Dermis microvascular lymphatic vessel endothelial cell (primary cell): ENCODE measurements at places on chromosomes 12 and 14.
A peak's percentile ranks its signal among the peaks of the same experiment; 100 is the strongest.

DNA sequence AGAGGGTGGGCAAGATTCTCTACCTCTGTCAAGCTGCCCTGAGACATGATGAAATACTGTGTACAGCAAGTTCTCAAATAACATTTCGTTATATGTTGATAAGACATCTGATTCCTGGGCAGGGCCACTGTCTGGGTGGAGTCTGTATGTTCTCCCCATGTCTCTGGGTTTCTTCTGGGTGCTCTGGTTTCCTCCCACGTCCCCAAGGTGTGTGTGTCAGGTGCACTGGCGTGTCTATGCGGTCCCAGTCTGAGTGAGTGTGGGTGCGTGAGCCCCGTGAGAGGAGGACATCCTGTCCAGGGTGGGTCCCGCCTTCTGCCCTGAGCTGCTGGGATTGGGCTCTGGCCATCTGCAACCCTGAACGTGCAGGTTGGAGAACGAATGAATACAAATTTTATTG, 29.6 kb downstream of the KCTD10 start:
- DNase-seq = no peak

DNA sequence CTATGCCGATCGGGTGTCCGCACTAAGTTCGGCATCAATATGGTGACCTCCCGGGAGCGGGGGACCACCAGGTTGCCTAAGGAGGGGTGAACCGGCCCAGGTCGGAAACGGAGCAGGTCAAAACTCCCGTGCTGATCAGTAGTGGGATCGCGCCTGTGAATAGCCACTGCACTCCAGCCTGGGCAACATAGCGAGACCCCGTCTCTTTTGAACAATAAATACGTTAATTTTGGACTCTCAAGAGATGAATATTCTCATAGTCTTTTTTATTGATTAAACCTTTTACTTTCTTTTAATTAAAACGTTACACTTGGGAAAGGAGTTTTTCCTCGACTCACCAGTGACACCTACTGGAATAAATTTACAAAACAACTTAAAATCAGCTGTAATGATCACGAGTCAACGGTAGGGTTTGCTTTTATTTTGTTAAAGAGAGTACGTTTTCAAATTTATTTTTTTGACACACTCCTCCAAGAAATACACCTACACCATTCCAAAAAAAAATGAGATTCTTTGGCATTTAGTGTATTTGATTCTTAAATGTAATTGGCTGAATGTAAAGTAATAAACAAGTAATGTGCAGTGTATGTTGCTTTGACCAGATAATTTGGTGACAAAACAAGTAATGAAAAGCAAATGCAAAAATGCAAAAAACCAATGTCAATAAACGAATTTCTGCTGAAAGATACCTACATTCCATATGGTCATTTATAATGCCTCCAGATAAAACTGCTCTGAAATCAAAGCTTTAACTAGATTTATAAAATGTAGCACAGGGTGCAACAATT, 687 bp upstream of the RPS29 start:
- DNase-seq = peak; percentile 74

DNA sequence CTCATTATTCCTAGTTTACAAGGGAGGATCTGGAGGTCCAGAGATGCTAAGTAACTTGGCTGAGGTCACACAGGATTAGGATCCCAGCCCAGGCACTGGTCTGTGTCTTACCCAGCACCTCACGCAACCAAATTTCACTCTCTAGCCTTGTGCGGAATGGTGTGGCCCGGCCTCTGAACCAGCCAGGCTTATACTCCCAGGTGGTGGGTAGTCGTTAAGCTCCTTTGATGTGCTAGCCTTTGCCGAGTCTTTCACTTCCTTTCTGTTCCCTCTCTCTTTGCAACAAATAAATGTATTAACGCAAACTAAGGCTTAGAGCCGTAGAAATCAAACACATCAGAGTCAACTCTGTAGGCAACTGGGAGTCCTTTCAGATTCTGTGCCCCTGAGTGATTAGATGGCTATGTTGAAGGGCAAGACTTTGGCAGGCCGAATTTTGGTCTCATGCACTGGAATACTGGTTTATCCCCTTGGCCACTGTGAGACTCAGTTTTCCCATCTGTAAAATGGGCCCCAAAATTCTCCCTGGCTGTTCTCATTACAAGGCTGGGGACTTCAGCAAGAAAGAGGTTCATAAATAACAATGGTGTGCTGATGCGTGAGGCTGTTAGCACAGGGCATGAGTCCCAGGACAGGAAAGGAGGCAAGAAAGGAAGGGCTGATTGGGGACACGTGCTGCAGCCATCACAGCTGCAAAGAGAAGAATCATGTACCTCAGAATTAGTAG, 126.3 kb downstream of the AACS start:
- no peak for DNase-seq

- no peak for DNase-seq
Measured at GRCh38 chr12:45547822-45548221, 181.7 kb upstream of the ARID2 start.

DNA sequence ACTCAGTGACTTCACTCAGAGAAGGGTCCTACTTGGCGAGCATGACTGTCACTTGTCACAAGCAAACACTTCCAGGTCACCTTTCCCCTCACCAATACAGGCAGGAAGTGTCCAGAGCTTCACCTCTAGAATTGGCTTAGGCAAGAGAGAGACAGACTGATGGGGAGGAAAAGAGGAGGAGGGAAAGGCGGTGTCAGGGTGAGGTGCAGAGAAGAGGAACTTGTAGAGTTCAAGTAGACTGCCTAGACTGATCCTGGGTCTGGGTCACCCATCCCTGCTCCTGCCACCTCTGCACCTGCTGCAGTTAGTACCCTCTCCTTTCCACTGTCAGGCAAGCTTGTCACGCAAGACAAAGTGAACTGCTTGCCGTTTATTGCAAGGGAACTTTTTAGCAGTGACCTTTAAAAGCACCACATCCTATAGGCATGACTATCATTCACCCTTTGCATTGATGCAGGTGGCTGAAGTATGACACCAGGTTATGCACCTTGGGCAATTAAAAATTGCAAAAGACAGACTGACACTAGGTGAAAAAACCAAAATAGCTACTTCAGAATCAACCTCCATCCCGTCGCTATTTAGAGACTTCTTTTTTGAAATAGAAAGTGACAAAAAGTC, 292.4 kb downstream of the SYT1 start:
- DNase-seq = no peak

DNA sequence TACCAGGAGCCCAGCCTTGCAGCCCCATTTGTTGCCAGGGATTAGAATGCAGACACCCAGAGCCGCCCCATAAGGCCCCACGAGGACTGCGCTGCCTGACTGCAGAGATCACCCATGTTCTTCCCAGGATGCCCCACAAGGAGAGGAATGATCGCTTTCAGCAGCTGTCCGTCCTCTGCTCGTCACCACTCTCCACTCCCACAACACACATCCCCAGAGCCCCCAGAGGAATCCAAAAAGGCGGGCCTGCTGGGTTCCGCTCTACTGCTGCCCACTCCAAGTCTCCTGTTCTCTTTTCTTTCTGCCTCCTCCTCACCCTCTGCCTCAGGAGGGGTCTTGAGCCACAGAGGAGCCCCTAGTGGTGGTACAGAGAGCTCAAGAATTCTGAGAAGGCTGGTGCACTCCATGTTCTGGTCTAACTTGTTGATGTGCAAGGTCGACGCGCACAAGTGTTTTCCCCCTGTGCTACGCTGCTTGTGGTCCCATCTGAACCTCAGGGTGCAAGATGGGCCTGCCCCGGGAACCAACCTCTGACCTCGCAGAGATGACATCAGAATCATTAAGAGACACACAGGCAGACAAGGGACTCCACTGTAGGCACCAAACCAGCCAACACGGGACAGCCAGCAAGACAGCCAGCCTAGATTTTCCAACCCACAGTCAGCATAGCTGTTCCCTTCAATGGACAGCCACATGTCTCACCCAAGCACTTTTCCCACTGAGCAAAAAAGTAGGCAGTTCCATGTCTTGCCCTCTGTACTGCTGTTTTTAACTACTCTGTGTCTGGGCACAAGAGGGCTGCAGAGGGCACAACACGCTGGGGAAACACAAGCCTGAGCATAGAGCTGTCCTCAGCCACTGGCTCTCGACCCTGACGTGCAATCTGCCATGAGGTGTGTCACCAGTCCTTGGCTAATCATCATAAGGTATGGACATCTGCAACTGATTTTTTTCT, 29.9 kb downstream of the PXN start:
- peak; percentile 40 for DNase-seq

DNA sequence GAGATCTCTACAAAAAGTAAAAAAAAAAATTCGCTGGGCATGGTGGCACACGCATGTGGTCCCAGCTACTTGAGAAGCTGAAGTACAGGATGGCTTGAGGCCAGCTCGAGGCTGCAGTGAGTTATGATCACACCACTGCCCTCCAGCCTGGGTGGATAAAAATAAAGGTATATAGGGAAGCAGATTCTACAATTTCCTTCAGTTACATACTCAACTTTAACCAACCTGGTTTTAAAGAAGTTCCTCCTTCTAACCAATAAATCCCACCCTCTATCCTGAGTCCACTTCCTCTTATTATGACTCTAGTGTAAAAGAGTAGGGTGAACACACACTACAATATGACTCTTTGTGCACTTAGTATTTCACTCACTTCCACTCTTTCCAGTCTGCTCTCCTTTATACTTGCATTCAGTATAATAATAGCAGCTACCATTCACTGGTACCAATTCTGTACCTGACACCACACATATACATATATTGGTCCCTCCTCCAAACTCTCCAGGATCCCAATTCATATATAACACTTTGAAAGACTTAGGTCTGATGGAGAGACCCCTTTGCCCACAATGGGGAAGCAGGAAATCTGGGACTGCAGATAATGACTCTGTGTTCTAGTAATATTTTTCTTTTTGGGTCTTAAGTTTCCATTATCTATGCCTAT, 2.3 kb downstream of the ARF3 start:
- no peak for DNase-seq

DNA sequence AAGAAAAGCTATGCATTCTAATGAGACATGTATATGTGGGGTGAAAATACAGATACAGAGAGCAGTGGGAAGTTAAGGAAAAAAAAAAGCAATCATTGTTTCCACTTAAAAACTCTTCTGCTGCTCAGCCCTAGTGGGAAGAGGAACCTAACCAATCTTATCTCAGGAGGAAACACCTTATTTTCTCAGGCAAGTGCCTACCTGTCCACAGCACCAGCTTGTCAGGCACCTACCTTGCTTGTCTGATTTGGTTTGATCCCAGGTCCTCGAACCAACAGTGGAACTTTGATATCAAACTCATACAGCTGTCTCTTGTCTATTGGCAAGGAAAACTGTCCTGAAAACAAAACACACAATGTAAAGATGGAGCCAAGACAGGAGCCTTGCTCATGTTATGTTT, 22.4 kb downstream of the GNS start:
- DNase-seq = no peak

GRCh38 chr12:65948320-65949008, 124.2 kb downstream of the HMGA2 start:
- peak; percentile 100 for DNase-seq

GRCh38 chr14:102500158-102500662, 9.4 kb downstream of the ANKRD9 start:
- peak; percentile 60 for DNase-seq

DNA sequence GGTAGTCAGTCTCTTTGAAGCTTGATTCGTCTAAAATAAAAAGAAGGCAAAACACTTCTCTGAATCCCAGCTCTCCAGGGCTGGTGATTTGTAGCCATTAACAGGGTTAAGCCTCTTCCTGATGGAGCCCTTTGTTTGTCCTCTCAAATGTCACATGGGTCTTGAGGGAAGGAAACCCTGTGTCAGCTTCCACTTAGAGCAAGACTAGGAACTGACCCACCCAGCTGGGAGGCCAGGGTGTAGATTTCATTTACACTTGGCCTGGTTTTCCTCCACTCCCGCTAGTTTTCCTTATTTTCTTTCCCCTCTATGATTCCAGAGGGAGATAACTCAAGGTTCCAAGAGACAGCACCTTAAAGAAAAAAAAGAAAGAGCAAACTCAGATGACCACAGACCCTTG, 230.5 kb upstream of the EGLN3 start:
- no peak for DNase-seq

GRCh38 chr12:120121766-120122293, 5.3 kb upstream of the RAB35 start:
- no peak for DNase-seq

DNA sequence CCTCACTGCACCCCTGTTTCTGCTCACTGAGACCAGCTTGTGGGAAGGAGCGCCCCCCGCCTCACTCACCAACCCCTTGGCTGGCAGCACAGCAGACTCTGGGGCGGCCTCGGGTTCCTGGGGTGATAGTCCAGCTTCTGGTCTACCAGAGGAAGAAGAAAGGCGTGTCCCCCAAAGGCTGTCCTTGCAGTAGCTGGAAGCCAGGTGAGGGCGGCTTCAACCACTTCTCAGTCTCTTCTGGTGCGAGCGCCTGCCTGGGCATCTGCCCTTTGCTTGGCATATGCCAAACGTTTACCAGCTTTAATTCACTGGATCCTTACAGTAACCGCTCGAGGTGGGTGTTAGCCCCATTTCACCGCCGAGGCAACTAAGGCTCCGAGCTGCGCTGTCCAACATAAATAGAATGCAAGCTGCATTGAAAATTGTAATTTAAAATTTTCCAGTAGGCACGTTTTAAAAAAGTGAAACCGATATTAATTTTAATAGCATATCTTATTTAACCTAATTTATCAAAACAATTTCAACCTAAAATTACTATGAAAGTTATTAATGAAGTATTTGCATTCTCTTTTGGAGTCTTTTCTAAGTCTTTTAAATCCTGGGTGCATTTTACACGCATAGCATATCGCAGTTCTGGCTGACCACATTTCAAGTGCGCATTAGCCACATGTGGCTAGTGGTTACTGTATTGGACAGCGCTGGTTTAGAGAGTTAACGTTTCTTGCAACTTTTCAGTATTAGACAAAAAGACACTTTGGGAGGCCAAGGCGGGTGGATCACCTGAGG, 872 bp downstream of the FAM177A1 start:
- DNase-seq = peak; percentile 36

- DNase-seq = no peak
Measured at GRCh38 chr12:89622115-89622514, 86.5 kb downstream of the ATP2B1 start.

DNA sequence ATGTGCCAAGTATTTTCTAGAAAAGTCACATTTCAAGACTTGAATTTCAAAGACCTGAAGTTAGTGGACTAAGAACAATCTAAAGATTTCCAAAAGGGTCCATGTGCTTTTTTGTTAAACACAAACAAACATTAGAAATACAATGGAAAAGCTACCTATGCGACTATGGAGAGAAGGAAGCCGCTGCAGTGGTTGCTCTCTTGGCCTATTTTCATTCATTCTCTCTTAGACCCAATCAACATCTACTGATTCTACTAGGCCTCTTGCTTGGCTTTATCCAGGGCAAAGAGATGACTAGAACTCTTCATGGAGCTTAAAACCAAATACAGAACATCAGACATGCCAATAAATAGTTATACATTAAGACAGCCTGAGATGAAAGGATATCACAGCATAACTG, 9.9 kb downstream of the FGD6 start:
- DNase-seq = no peak

GRCh38 chr12:42794806-42795205, 205.3 kb upstream of the PRICKLE1 start:
- no peak for DNase-seq

DNA sequence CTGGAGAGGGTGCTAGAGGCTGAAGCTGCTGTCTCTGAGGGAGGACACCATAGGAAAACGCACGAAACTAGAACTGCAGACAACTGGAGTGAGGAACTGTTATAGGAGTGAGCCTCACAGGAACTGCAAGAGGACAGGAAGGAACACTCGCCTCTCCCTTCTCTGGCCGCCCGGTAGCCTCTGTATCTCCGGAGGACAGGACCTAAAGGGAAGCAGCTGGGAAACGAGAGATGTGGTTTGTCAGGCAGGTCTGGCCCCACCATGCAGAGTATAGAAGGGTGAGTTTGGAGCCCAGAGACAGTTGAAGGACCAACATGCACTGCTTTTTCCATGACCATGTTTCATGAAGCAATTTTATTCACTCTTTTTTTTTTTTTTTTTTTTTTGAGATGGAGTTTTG, 127.3 kb downstream of the EFCAB11 start:
- DNase-seq = no peak
